HEK293T (cell line): ENCODE measurements at places on chromosomes 4 and X.
A peak's percentile ranks its signal among the peaks of the same experiment; 100 is the strongest.

DNA sequence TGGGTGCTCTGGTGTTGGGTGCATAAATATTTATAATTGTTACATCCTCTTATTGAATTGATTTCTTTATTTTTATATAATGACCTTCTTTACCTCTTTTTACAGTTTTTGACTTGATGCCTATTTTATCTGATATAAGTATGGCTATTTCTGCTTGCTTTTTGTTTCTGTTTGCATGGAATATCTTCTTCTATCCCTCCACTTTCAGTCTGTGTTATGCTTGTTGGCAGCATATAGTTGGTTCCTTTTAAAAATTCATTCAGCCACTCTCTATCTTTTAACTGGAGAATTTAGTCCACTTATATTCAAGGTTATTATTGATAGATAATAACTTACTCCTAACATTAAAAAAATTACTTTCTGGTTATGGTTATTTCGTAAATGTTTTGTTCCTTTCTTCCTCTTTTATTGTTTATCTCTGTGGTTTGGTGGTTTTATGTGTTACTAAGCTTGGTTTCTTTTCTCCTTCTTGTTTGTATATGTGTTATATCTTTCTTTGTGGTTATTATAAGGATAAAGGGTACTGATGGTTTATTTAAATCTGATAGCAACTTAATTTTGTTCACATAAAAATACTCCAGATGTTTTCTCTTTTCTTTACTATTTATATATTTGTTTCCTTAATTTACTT is 69.5 kb downstream of the IL15 start:
- no peak for DNase-seq

GRCh38 chr4:36568575-36568974 is 287.2 kb downstream of the DTHD1 start:
- DNase-seq, result no peak

- DNase-seq, result no peak
These were observed 9.5 kb upstream of the BEX1 start for GRCh38 chrX:103073467-103073866.

DNA sequence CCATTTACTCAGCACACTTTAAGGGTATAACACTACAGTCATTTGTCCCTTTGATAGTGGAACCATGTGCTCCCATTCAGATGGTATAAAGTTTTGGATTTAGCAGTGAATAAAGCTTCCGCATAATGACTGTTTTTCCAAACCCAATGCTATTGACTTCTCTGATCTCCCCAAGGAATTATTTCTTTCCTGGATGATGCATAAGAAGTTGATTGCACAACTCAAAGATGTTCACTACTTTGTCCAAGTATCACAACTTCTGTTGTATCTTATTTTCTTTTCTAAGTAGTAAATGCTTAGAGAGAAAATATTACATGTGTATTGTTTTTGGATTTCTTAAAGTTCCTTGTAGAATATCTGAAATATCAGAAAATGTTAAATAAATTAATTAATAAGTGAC is 300.2 kb downstream of the GPM6A start:
- no peak for DNase-seq

DNA sequence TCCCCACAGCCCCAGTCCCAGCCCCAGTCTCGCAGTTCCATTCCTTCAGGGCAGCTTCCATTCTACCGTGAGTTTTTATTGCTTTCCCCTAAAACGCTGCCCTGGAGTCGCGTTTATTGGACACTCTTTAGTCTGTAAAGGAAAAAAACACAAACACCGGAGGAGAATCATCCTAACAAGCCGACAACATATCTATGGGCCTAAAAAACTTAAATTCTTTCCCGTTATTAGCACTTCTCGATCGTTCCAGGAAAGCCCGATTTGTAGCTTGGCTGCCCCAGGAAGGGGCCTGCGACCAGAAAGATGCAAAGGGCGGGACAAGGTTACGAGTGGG is 178.5 kb downstream of the CBR4 start:
- DNase-seq, result no peak

DNA sequence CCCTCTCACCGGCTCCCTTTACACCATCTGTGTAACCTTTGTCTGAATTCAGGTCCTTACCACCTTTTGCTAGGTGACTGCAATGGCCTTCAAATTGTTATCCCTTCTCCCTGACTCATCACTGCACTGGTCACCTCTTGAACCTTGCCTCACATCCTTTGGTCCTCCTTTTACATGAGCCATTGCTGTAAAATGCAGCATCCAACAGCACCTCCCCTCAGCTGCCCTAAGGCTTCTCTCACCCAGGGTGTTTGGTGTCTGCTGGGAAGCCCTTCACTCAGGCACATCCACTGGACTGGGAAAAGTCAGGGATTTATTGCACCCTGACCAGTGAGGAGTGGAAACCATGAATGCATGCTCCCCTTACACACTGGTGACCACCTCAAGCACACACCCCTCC is 192.5 kb upstream of the GATB start:
- DNase-seq, result no peak

GRCh38 chrX:133542476-133542875 is 127.2 kb upstream of the GPC4 start:
- DNase-seq, result no peak

GRCh38 chr4:39873823-39874222 is 103.9 kb downstream of the PDS5A start:
- DNase-seq, result no peak

DNA sequence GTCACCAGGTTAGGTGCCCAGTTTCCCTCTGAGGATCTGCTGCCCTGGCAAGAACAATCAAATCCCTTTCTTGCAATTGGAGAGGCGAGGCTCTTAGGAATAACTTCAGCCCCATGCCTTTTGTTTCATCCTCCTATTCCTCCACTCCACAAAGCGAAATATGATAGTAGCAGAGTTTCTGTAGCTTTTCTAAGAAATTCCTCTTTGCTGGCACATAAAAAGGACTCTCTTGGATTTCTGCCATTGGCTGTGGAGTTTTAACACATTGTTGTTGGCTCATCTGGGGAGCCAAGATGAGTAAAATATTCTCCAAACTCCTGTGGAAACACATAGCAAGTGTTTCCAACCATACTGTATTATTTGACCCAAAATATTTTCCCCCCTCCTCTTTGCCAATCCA is 11.0 kb upstream of the ADGRG2 start:
- DNase-seq, result no peak

DNA sequence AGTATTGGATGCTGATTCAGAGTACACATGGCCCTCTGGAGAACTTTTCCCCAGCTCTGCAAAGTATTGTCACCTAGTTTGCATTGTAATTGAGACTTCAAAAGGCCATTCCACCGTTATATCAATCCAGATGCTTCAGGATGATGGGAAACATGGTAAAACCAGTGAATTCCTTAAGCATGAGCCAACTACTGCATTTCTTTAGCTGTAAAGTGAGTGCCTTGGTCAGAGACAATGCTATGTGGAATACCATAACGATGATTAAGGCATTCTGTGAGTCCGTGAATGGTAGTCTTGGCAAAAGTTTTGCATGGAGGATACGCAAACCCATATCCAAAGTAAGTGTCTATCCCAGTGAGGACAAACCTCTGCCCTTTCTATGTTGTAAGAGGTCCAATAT is 355.2 kb downstream of the DCAF12L2 start:
- no peak for DNase-seq

DNA sequence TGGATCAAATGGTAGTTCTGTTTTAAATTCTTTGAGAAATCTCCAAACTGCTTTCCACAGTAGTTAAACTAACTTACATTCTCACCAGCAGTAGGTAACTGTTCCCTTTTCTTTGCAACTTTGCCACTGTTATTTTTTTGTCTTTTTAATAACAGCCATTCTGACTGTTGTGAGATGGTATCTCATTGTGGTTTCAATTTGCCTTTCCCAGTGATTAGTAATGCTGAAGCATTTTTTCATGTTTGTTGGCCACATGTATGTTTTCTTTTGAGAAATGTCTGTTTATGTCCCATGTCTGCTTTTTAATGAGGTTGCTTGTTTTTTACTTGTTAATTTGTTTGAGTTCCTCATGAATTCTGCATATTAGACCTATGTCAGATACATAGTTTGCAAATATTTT is 198.8 kb downstream of the RAB28 start:
- DNase-seq, result no peak

GRCh38 chrX:37846141-37846540 is 1.2 kb downstream of the DYNLT3 start:
- no peak for DNase-seq

GRCh38 chr4:40058121-40058520 is 1.5 kb downstream of the N4BP2 start:
- DNase-seq, result peak; percentile 6

GRCh38 chr4:54400188-54400587 is 171.1 kb downstream of the PDGFRA start:
- no peak for DNase-seq

- DNase-seq, result no peak
These were observed 12.7 kb downstream of the ADGRL3 start for GRCh38 chr4:61212788-61213187.

DNA sequence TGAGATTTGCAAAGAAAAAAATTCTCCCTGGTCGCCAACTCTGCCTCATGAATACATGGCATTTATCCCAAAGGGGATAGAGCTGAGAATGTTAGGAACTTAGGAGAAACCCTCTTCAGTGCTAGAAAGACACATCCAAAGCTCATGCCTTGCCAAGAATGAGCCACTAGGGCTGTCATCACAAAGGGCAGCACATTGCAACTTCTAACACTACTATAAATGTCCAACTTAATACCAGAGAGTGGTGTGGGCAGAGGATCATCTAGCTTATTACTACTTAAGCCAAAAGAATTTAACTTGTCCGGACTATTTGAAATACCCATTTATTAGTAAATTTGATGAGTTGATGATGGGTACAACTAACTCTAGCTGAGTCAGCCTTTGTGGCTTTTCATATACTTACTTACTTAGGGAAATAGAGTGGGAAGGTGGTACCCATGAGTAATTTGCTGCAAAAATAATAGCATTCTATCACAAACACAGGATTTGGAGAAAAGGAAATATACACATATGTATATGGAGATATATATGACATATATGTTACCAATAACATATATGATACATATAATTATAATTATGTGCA is 66.3 kb upstream of the GAB1 start:
- no peak for DNase-seq

DNA sequence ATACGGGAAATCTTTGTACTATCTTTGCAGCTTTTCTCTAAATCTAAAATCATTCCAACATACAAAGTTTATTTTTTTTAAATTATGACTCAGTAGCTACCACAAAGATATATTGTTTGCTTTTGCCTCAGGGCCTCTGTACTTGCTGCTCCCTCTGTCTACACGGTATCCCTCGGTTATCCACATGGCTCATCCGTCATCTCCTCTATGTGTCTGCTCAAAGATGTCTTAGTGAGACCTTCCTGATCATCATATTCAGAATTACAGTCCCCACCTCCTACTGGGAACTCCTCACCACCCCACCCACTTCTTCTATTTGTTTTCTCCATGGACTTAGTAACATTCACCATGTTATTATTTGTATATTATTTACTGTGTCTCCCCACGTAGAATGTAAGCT is 107.8 kb downstream of the PARM1 start:
- DNase-seq, result no peak

- no peak for DNase-seq
These were observed 249.0 kb downstream of the CBR4 start for GRCh38 chr4:168761066-168761465.

- peak; percentile 9 for DNase-seq
These were observed 12.8 kb upstream of the CFAP299 start for GRCh38 chr4:80322716-80323115.

DNA sequence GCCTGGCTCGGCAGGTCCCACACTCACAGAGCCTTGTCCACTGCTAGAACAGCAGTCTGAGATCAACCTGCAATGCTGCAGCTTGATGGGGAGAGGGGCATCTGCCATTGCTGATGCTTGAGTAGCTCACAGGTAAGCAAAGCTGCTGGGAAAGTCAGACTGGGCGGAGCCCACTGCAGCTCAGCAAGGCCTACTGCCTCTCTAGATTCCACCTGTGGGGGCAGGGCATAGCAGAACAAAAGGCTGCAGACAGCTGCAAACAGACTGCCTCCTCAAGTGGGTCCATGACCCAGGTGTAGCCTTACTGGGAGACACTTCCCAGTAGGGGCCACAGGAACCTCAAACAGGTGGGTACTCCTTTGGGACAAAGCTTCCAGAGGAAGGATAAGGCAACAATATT is 110.6 kb upstream of the ADAMTS3 start:
- no peak for DNase-seq

- no peak for DNase-seq
These were observed 62.3 kb upstream of the PGRMC2 start for GRCh38 chr4:128349921-128350320.

DNA sequence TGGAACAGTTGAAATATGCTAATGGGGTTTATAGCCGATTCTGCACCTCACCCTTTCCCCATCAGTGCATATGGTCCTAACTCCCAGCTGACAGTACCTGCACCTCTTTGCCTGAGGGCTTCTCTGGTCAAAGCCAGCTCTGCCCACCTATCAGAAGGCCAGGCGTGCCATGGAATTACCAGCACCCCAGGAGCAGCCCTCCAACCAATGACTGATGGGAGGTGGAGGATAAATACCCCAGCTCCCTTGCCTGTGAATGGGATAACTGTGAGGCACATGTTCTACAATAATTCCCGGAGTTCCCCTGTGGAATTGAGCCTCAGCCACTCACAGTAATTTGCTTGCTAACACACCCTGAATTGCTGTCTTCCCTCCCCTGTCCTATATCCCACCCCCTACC is 572.0 kb downstream of the BCOR start:
- DNase-seq, result no peak

DNA sequence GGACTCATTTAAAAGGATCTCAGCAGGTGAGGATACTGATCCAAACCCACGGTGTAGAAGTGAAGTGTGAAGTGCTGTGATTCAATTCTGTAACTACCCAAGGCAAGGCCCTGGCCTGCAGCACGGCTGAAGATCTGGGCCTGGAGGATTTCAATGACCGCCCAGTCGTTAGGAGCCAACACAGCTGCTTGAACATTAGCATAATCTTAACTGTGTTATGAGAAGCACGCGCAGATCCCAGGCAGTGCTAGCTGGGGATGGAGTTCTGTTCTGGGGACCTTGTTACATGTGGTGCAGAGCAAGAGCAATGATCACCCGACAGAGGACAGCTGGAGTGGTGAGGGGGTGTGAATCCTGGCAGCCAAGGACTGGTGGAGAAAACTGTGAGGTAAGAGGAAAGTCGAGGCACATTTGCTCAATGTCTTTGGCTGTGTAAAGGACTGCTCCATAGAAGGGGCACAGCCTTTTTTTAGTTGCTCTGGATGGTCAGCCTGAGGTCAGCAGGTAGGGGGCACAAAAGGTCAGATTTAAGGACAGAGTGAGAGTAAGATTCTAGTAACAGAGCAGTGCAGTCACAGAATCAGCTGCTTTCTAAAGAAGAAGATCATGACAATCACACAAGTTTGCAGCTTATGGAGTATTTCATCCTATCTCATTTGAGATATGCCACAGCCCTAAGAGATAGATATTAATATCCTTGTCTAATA is 181.8 kb downstream of the DCLK2 start:
- no peak for DNase-seq

DNA sequence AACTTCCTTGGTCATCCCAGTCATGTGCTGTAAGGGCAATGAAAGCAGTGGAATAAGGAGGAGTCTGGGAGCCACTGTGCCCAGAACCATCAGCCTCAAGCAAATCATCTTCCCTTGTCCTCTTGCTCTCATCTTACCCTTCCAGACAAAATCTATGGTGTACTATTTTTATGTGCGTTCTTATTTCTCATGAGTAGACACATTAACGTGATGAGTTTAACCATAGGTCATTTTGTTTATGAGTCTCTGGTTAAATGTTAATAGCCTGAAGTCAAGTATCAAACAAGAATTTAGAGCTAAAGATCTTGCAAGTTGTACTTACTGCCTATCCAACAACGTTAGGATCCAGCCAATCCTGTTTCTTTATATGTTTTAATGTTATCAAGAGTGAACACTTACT is 495.3 kb downstream of the SPRY1 start:
- DNase-seq, result no peak
